ENCODE measurements at places on chromosomes 2 and 18.

- DNase-seq = no peak
- no peaks in the 10 kb centered on the region for H3K4me1 ChIP-seq
- no peak overlapping the region for H3K4me3 ChIP-seq
- peaks cover 8% of the 10 kb centered on the region for H3K27me3 ChIP-seq
- H3K27ac ChIP-seq = no peak overlapping the region
These were observed 472.7 kb upstream of the TRIB2 start for GRCh38 chr2:12244070-12244469.

DNA sequence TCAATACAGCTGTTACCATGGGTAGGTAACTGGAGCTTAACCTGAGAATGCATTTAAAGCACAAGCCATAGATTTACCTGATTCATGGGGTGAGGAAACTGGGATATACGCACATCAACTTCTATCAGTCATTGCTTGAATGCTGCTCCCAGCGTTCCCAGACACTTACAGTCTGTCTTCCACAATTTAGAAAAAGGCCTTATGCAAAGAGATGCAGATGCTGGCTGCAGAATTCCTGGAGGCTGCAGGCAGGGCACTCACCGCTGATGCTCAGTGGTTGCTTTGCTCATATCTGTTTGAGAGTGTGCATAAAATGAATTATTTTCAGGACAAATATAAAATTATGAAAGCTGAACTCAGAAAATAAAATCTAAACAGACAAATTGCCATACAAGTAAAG, 950.7 kb upstream of the PIK3C3 start:
- no peaks in the 10 kb centered on the region for H3K4me1 ChIP-seq
- no peak for DNase-seq
- no peak overlapping the region for H3K27ac ChIP-seq

DNA sequence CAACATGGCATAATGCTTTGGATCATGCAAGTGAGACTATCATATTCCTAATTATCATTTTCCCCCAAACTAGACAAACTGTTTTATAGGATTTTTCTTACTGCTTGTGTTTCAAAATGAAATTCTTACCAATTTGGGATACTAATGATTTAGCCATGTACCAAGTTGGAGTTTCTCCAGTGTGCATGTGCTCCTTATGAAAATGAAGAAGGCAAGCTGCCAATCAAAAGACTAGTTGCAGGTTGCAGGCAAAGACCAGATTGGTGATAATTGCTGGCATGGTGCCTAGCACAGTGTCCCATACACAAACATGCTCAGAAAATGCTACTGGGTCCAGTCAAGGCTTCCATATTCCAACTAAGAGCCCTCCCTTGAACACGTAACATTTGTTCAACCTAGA, 771.8 kb upstream of the FANCL start:
- DNase-seq = no peak
- H3K27me3 ChIP-seq = peaks cover 13% of the 10 kb centered on the region
- no peaks in the 10 kb centered on the region for H3K36me3 ChIP-seq
- H3K27ac ChIP-seq = no peak overlapping the region

- no peaks in the 10 kb centered on the region for H3K4me1 ChIP-seq
- DNase-seq = no peak
- H3K4me3 ChIP-seq = no peak overlapping the region
- no peak overlapping the region for H3K27ac ChIP-seq
- H3K27me3 ChIP-seq = no peaks in the 10 kb centered on the region
These were observed 133.9 kb upstream of the CDH20 start for GRCh38 chr18:61199171-61199848.

GRCh38 chr2:79721966-79722365, 209.1 kb downstream of the CTNNA2 start:
- no peak overlapping the region for H3K27ac ChIP-seq
- H3K36me3 ChIP-seq = no peaks in the 10 kb centered on the region
- no peaks in the 10 kb centered on the region for H3K27me3 ChIP-seq
- no peak for DNase-seq

GRCh38 chr18:79668203-79668602, 11.4 kb upstream of the CTDP1 start:
- DNase-seq = no peak
- no peaks in the 10 kb centered on the region for H3K27me3 ChIP-seq
- H3K36me3 ChIP-seq = peaks cover 4% of the 10 kb centered on the region
- no peak overlapping the region for H3K27ac ChIP-seq

DNA sequence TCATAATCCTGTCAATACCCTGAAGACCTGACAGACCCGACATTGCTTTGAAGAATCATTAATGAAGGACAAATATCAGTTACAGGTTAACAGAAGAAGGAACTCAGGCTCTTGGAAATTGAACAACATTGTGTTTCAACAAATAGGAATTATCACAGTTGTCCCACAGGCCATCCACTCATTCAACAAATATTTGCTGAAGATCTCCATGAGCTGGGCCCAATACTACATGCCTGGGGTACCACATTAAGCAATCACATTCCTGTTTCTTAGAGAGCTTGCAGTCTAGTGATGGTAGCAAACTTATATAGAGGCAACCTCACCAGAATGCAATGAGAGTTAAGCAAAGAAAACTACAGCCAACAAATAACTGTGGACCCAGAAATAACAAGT, 671.6 kb upstream of the ACVR2A start:
- peaks cover 35% of the 10 kb centered on the region for H3K4me1 ChIP-seq
- H3K36me3 ChIP-seq = peaks cover 5% of the 10 kb centered on the region
- H3K27ac ChIP-seq = peak overlapping the region; percentile 22
- no peaks in the 10 kb centered on the region for H3K27me3 ChIP-seq

DNA sequence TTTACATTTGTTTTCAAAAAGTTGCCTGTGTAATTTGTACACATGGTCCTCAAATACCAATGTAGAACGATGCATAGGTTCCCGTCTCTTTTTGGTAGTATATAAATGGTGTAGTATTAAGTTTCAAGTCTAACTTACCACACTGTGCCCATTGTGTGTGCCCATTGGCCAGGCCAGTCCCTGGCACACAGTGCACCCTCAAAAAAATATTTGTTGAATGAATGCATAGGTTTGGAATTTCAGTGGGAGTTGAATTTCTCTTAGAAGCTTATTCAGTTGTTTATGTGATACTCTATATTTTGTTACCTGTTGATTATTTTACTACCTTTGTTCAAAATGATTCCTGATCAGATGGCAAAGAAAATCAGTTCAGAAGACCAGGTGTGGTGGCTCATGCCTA, 30.1 kb downstream of the IDH1 start:
- H3K27ac ChIP-seq = no peak overlapping the region
- no peak overlapping the region for H3K4me3 ChIP-seq
- no peaks in the 10 kb centered on the region for H3K4me1 ChIP-seq
- no peaks in the 10 kb centered on the region for H3K36me3 ChIP-seq

GRCh38 chr2:11997142-11997541, 250.7 kb downstream of the LPIN1 start:
- H3K4me3 ChIP-seq = no peak overlapping the region
- no peaks in the 10 kb centered on the region for H3K4me1 ChIP-seq
- H3K27me3 ChIP-seq = peaks cover 54% of the 10 kb centered on the region
- H3K36me3 ChIP-seq = no peaks in the 10 kb centered on the region
- H3K27ac ChIP-seq = no peak overlapping the region

DNA sequence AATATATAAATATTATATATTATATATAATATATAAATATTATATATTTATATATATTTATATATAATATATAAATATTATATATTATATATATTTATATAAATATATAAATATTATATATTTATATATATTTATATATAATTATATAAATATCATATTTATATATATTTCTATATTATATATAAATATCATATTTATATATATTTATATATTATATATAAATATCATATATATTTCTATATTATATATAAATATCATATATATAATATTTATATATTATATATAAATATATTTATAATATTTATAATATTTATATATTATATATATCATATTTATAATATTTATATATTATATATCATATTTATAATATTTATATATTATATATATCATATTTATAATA, 321.4 kb downstream of the CDH2 start:
- no peaks in the 10 kb centered on the region for H3K36me3 ChIP-seq
- no peaks in the 10 kb centered on the region for H3K4me1 ChIP-seq
- H3K27ac ChIP-seq = no peak overlapping the region
- DNase-seq = no peak
- H3K4me3 ChIP-seq = no peak overlapping the region

DNA sequence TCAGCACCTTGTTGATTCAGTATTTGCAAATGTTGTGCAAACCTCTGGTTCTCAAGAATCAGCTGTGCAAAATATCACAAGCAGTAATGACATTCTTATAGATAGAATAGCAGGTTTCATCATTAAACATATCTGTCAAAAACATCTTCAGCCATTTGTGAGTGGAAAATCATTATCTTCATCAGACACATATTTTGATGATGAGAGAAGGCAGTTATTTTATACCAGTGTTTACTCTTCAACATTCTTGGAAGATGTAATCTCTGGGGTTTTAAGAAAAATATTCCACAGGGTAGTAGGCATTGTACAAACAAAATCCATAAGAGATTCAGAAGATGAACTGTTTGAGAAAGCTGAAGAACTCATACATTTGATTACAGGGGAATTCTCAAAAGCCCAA, 64.3 kb downstream of the FSIP2 start:
- no peaks in the 10 kb centered on the region for H3K4me1 ChIP-seq
- H3K4me3 ChIP-seq = no peak overlapping the region
- no peaks in the 10 kb centered on the region for H3K27me3 ChIP-seq
- H3K27ac ChIP-seq = no peak overlapping the region

GRCh38 chr2:172153156-172153555, 50.5 kb upstream of the DLX2 start:
- no peaks in the 10 kb centered on the region for H3K4me1 ChIP-seq
- no peak overlapping the region for H3K27ac ChIP-seq
- H3K36me3 ChIP-seq = no peaks in the 10 kb centered on the region

DNA sequence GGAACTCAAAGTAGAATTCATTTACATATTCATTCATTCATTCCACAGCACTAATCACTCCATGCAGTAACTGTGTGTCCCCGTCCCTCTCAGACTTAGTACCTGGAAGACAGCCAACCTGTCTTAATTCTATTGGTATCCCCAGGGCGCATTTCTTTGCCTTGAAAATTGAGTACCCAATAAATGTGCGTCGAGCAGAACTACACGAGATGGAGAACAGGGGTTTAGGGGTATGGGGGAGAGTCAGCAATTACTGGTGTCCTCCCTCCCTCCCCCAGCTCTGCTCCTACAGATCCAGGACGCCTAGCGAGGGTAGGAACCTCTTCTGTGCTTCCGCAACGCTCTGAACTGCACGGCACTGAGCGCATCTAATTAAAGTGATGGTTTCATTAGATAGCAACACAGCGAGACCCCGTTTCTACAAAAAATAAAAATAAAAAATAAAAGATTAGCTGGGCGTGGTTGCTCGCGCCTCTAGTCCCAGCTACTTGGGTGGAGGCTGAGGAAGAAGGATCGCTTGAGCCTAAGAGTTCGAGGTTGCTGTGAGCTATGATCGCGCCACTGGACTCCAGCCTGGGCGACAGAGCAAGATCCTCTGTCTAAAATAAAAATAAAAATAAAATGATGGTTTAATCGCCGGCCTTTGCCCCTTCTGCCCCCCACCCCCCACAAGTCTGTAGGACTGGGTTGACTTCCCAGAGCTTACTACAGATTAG, 614 bp upstream of the FKBP1B start:
- peaks cover 29% of the 10 kb centered on the region for H3K36me3 ChIP-seq
- no peak for DNase-seq
- peak overlapping the region; percentile 63 for H3K27ac ChIP-seq
- H3K4me3 ChIP-seq = no peak overlapping the region
- H3K4me1 ChIP-seq = peaks cover 9% of the 10 kb centered on the region
- no peaks in the 10 kb centered on the region for H3K27me3 ChIP-seq

- H3K27me3 ChIP-seq = no peaks in the 10 kb centered on the region
- DNase-seq = no peak
- H3K36me3 ChIP-seq = peaks cover 13% of the 10 kb centered on the region
- no peak overlapping the region for H3K4me3 ChIP-seq
- H3K27ac ChIP-seq = no peak overlapping the region
These were observed 111.9 kb downstream of the HAUS1 start for GRCh38 chr18:46215902-46216723.

DNA sequence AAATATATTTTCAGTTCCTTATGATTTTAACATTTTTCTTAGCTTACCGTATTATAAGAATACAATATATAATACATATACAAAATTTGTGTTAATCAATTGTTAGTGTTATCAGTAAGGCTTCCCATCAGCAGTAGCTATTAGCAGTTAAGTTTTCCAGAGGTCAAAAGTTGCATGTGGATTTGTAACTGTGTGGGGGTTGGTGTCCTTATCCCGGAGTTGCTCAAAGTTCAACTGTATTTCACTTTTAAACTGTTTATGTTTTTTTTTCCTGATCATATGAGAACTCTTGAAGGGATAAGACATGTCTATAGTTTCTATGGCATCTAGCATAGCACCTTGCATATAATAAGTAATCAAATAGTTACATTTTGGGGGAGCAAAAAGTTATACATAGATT, 11.9 kb upstream of the MFSD6 start:
- no peak overlapping the region for H3K4me3 ChIP-seq
- H3K27me3 ChIP-seq = no peaks in the 10 kb centered on the region
- no peak overlapping the region for H3K27ac ChIP-seq
- H3K36me3 ChIP-seq = no peaks in the 10 kb centered on the region
- H3K4me1 ChIP-seq = no peaks in the 10 kb centered on the region
- DNase-seq = no peak

- no peaks in the 10 kb centered on the region for H3K36me3 ChIP-seq
- no peak overlapping the region for H3K27ac ChIP-seq
- DNase-seq = peak; percentile 17
- H3K4me3 ChIP-seq = no peak overlapping the region
- no peaks in the 10 kb centered on the region for H3K4me1 ChIP-seq
These were observed 127.0 kb upstream of the FZD5 start for GRCh38 chr2:207896525-207897285.

GRCh38 chr2:57908736-57909161, 137.9 kb upstream of the VRK2 start:
- no peak overlapping the region for H3K27ac ChIP-seq
- H3K36me3 ChIP-seq = no peaks in the 10 kb centered on the region
- H3K4me1 ChIP-seq = no peaks in the 10 kb centered on the region
- H3K27me3 ChIP-seq = no peaks in the 10 kb centered on the region

DNA sequence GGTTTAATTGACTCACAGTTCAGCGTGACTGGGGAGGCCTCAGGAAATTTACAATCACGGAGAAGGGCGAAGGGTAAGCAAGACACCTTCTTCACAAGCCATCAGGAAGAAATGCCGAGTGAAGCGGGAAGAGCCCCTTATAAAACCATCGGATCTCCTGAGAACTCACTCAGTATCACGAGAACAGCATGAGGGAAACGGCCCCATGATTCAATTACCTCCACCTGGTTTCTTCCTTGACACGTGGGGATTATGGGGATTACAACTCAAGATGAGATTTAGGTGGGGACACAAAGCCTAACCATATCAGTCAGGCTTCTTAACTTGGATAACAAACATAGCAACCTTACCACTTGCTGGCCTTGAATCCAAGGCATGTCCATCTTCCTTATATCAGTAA, 289.0 kb upstream of the STON1 start:
- H3K36me3 ChIP-seq = no peaks in the 10 kb centered on the region
- no peaks in the 10 kb centered on the region for H3K4me1 ChIP-seq
- no peaks in the 10 kb centered on the region for H3K27me3 ChIP-seq
- no peak overlapping the region for H3K4me3 ChIP-seq

- no peak for DNase-seq
- H3K36me3 ChIP-seq = no peaks in the 10 kb centered on the region
- no peaks in the 10 kb centered on the region for H3K27me3 ChIP-seq
- no peak overlapping the region for H3K27ac ChIP-seq
- no peak overlapping the region for H3K4me3 ChIP-seq
These were observed 443.7 kb upstream of the CWC22 start for GRCh38 chr2:180450841-180451240.

GRCh38 chr2:131146231-131146630, 41.1 kb downstream of the PLEKHB2 start:
- H3K4me1 ChIP-seq = no peaks in the 10 kb centered on the region
- DNase-seq = no peak
- no peak overlapping the region for H3K27ac ChIP-seq
- peaks cover 25% of the 10 kb centered on the region for H3K36me3 ChIP-seq
- H3K27me3 ChIP-seq = no peaks in the 10 kb centered on the region
- H3K4me3 ChIP-seq = no peak overlapping the region

Measured in Calu3 (cell line).